ENCODE measurements at places on chromosomes 7 and 10.

- no peak for DNase-seq
Measured at GRCh38 chr10:96719200-96719599, 1.1 kb downstream of the PIK3AP1 start.

DNA sequence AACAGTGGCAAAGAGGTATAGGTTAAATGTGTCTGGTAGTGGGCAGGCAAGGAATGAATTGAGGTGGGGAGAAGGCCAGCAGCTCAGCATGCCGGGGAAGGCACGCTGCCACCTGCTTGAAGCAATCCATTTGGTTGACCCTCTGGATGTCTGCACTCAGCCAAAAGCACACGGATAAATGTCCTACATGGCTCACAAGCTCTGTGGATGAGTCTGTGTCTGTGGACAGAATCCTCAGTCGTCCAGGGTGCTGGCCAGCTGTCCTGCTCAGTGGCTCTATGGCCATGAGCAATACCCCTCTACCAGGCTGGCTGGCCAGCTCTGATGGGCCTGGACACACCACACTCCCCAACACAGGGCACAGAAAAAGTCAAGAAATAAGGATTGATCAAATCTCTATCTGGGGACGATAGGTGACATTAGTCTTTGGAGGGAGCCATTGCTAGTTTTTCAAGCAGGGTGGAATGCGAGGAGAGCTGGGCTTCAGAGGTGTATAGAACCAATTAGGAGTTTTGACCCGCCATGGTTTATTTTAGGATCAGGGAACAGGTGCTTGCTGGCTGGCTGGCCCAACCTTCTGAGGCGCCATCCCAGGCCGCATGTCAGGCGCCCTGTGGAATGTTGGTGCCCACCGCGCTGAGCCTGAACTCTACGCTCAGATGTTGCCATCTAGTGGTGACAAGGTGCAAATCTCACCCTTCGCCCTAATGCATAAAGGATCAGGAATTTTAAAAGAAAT, 493.4 kb downstream of the TNS3 start:
- peak; percentile 82 for DNase-seq

DNA sequence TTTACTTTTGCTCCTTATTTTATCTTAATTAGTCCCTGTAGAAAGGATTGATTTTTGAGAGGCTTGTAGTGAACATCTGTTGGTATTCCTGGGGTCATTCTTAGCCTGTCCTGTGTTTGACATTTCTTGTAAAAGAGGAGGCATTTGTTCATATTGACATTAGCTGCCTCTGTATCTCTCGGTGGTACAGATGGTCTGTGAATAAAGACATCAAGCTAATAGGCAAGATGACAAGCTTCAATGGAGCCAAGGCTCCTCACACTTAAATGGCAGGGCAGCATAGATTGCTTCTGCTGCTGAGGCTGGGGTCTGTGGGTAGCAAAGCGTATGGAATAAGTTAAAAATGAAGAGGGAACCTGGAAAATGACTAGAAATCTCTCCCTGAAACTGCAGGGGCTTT, 687.6 kb downstream of the LRMDA start:
- no peak for DNase-seq

GRCh38 chr7:47382200-47382599, 199.7 kb downstream of the TNS3 start:
- DNase-seq = no peak

- no peak for DNase-seq
Measured at GRCh38 chr7:127911968-127912511, 119.2 kb downstream of the LRRC4 start.

- DNase-seq = no peak
Measured at GRCh38 chr7:128054511-128054910, 23.3 kb upstream of the LRRC4 start.

- DNase-seq = peak; percentile 72
Measured at GRCh38 chr10:125089469-125089868, 70.9 kb downstream of the CTBP2 start.

DNA sequence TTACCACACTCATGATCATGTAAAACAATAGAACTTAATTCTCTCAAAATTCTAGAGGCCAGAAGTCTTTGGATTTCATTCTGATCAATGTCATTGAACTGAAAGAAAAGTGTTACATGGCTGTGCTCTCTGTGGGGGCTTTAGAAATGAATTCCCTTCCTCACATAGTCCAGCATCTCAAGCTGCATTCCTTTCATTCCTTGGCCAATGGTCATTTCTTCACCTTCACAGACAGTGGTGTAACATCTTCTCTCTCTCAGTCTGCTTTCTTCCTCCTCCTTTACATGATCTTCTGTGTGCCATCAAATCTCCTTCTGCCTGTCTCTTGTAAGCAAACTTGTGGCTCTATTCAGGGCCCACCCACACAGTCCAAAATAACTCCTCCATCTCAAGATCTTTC, 735.3 kb downstream of the SUGCT start:
- DNase-seq = no peak

GRCh38 chr10:61039868-61040267, 95.9 kb upstream of the RHOBTB1 start:
- DNase-seq = no peak

DNA sequence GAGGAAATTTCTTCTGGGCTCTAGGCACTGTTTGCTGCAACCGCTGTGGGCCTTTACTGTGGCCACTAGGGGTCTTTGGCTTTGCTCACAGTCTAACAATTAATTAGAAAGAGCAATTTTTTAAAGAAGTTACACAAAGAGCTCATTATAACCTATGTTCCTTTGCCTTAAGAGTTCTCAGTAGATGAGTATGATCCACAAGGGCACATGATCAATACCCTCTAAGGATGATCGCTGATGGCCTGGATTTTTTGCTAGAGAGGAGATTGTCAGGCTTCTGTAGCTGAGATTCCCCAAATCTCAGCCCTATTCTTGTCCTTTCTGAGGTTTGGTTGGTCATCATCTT, 80.8 kb upstream of the RHOBTB1 start:
- no peak for DNase-seq

DNA sequence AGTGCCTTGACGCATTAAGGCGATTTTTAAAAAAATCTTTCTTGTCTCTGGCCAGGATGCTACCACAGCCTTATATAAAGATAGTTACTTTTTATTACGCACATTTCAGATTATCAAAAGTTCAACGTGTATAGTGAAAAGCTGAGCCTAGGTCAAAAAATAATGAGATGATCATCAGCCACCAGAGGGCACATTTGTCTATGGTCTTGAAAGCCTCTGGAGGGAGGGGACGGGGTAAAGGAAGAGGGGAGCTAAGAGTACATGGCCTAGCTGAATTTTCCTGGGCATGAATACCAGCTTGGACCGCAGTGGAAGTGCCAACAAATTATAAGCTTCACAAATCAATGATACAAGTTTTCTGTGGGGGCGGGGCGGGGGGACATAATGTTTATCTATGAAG, 285.9 kb upstream of the SMIM30 start:
- DNase-seq = no peak

DNA sequence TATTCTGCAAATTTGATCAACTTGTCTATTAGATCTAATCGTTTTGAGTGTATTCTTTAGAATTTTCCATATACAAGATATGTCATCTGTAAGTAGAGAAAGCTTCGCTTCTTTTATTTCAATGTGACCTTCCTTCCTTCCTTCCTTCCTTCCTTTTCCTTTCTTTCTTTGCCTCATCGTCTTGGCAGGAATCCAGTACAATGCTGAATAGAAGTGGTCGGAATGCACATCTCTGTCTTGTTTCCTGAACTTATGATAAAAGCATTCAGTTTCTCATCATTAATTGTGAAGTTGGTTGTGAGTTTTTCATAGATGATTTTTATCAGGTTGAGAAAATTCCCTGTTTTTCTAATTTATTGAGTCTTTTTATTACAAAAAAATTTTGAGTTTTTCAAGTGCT, 300.7 kb upstream of the ZNF32 start:
- DNase-seq = no peak

DNA sequence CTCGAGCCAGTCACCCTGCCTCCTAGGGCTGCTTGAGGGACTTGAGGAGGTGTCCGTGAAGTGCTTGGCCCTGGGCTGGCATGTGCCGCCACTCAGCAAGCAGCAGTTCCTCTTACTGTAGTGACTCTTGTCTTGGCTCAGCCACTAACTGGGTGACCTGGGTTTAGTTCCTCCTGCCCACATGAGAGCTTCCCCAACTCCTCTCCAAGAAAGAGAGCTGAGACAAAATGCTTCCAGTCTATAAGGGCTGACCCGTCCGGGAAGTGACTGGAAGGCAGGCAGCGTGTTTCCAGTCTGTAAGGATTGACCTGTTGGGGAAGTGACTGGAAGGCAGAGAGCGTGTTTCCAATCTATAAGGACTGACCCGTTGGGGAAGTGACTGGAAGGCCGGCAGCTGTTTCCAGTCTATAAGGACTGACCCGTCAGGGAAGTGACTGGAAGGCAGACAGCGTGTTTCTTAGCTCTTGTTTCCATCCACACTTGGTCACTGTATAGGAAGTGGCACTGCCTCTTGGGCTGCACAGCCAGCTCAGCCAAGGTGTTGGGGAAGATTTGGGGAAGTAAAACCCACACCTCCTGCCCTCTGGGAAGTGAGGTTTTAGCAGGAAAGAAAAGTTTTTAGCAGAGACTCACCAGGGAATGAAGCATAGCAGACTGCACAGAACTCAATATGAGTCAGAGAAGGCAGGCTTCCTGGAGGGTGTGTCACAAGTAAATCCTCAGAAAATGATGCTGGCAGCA, 53.3 kb upstream of the PPIF start:
- DNase-seq = peak; percentile 71

DNA sequence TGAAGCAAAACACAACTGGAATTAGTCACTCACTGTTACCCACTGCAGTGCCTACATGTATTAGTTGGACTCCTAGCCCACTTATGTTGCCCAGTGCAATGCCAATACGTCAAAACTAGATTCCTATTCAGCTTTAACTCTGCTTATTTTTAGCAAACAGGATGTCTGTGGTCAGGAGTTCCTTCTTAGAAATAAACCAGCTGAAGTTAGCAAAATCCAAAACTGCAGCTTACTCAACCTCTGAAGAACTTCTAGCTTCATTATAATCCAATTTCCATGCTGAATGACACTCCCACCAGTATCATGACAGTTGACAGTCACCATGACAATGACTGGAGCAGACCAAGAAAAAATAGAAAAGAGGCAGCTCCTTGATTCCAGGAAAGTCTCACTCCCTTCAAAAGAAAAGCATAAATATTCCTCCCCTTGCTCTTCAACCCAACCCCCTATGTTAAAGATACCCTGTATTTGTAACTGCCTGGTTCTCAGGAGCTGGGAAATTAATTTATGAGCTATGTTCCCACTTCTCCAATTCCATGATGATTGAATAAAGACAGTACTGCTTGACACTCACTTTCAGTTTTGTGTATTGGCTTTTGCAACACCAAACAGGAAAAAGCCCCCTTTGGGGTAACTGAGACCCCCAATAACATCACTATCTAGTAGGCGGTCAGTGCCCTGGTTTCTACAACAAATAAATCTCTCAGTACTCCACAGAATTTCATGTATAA, 327.4 kb downstream of the SORCS1 start:
- peak; percentile 68 for DNase-seq

DNA sequence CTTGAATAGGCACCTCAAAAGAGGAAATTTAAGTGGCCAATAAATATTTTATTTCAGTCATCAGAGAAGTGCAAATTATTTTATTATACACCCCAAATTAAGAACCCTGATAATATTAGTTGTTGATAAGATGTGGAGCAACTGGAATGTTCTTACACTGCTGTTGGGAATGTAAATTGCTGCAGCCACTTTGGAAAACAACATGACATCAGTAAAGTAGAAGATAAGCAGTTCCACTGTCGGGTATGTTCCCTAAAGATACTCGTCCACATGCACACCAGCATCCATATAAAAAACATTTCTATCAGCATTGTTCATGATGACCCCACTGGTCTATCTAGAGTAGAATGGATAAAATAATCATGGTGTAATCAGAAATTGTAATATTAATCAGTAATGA, 46.5 kb downstream of the VCL start:
- no peak for DNase-seq

DNA sequence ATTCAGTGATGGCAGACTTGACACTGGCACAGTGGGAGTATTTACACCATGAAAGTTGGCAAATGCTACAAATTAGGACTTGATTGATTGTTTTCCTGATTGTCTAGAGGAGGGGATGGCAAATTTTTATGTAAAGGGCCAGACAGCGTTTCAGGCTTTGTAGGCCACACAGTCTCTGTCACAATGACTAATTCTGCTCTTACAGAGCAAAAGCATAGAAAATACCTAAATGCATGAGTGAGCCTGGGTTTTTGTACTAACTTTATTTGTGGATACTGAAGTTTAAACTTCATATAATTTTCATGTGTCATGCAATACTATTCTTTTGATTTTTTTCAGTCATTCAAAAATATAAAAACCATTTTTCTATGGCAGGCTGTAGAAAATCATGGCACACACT, 9.0 kb upstream of the ARMS2 start:
- DNase-seq = no peak

DNA sequence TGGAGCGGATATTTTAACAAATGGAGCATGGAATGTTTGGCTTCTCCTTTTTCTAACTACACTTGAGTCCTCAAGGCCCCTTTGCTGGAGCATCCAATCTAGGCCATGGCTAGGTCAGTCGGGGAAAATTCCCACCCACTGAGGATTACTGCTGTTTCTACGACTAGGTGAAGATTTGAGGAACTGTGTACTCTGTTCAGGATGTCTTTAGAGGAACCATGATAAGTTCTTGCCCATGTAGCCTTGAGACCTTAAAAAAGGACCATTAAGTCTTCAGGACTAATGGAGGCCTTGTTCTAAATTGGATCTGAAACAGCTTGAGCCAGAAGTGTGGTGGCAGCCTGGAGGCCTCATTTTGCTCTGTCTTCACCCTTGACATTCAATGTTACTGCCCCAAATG, 6.2 kb downstream of the AGK start:
- DNase-seq = no peak

GRCh38 chr7:30613366-30614325, 19.0 kb downstream of the GARS1 start:
- DNase-seq = no peak

GRCh38 chr7:100612730-100613390, 520 bp downstream of the MOSPD3 start:
- peak; percentile 51 for DNase-seq

DNA sequence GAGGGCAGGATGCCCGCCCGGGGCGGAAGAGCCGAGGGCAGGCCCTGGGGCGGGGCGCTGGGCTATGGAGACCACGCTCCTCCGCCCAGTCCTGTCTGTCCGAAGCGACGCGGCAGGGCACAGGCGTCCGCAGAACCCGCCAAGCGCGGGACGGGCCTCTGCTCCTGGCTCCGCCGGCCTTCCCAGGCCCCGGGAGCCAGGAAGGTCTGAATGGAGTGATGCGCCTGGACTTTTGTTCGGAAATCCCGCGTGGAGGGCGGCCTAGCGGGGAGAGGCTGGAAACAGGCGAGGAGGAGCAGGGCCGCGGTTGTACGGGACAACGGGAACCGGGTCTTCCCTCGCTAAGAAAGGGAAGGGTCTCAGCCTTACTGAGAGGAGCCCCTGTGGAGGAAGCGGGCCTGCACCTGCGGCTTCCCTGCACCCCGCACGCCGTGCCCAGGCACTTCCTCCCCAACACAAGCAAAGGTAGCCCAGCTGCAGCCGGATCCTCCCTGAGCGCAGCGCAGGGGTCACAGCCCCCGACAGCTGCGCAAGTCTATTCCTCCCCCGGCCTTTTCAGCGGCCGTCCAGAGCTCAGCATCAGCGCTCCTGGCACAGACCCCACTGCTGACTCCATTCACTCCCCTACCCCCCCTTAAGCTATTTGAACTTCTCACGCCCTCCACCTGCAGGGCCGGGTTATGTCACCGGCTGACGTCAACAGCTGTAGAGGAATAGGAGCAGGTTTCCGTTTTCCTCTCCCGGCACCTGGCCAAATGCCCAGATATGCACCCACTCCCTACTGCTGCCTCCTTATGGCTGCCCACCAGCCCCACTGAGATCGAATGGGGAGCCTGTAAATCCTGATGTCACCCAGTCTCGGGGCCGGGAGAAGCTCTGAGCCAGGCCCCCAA, 143.2 kb upstream of the RET start:
- peak; percentile 85 for DNase-seq

- DNase-seq = no peak
Measured at GRCh38 chr10:22737587-22737986, 23.2 kb upstream of the PIP4K2A start.
